ENCODE measurements at places on chromosomes 5 and 9.

DNA sequence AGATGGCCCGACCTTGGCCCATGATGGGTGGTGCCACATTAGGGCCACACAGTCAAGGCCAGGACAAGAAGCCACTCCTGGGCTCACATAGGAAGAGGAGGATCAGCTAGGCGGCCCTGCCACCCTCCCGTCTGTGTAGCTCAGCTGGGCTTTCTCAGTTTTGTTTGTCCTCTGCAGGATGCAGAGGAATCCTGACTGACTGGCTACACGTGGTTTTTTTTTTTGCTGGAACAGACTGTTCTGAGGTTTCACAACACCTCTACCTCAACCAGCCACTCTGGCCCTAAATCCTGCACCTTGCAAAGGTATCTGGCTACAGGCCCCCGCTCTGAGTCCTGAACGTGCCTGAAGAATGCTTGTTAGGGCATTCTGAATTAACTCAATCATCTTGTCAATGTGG, 88.3 kb upstream of the MSX2 start:
- no peak for DNase-seq

- DNase-seq: no peak
These were observed 238.0 kb downstream of the DMAC1 start for GRCh38 chr9:7561527-7562080.

DNA sequence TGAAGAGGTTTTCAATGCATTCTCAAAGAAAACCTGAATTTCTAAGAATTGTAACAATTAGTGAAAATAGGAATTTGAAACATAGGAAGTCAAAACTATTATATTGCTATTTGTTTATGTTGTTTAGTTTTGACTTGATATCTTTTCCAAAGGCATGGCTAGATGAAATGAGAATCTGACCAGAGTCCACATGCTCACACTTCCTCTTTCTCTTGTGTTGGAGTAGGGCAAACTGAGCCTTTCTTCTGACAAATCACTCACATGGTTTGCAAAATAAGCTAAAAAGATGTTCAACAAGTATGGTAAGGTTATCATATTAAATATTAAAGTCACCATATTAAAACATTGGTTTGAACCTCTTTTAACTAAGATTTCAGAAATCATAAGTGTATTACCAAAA, 512.6 kb downstream of the ISL1 start:
- no peak for DNase-seq

GRCh38 chr5:143791848-143792731, 19.9 kb upstream of the HMHB1 start:
- no peak for DNase-seq

- DNase-seq: no peak
These were observed 205.3 kb upstream of the HAPLN1 start for GRCh38 chr5:83925955-83926337.

- no peak for DNase-seq
These were observed 46.5 kb upstream of the TNFAIP8 start for GRCh38 chr5:119309326-119309725.

- DNase-seq: no peak
These were observed 202.2 kb upstream of the VLDLR start for GRCh38 chr9:2419347-2419746.

GRCh38 chr5:117681431-117682254, 1107.0 kb upstream of the SEMA6A start:
- DNase-seq: no peak

DNA sequence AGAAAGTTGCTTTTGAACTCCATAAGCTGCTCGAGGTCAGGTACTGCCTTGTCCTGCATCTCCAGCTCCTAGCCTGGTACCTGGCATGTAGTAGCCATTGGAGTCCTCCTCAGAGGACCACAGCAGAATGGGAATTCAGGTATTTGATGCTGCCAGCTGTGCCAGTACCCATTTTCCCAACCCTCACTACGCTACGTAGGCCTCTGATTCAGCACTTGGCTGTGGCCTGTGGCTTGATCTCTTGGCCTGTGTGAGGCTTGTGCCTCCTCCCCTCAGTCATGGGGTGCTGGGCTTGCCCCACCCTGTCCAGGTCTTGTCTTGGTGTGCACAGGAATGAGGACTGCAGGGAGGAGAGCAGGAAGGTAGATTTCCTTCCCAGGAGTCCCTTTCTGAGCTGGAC, 11.8 kb downstream of the OTULIN start:
- DNase-seq: no peak

GRCh38 chr5:174911118-174911517, 186.7 kb downstream of the MSX2 start:
- no peak for DNase-seq

DNA sequence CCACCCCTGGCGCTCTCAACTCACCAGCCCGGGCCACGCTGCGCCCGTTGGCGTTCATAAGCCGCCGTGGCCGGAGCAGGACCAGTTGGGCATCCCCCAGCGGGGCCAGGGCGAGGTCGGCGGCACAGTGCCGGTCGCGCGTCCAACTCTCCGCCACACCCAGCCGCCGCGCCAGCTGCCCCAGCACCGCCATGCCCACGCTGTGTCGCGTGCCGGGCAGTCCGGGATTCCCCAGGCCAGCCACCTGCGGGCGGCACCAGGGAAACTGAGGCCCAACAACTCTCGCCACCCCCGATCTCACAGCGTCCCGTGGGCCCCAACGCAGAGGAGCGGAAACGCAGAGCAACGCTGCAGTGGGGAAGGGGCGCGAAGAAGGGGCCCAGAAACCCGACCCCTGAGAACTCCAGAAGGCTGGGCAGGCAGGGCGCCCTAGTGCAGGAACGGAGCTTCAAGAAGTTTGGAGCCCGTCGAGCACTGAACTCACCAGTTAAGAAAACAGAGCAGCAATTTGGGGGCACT, 453 bp downstream of the PTRH1 start:
- no peak for DNase-seq

DNA sequence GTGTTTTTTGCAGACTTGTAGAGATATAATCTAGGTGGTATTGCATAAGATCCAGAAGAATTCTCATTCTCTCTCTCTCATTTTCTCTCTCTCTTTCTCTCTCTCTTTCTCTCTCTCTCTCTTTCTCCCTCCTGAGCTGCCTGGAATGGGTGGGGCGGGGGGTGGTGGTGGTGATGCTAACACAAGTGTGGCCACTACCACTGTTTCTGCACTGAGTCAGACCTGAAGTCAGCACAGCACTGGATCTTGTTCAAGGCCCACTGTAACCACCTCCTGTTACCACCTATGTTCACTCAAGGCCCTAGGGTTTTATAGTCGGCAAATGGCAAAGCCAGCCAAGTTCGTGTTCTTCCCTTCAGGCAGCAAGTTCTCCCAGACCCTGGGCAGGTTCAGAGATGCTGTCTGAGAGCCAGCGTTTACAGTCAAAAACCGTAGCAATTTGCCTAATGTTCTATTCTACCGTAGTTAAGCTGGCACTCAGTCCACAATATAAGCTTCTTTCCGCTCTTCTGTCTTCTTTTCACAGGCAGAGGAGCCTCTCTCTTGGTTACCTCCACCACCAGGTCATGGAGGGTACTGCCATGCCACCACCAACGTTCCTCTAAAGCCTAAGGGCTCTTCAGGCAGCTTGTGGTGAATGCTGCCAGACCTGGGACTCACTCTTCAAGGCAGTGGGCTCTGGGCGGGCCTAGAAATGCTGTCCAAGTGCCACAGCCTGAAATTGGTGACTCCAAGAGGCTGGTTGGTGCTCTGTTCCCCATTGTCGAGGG, 235.7 kb upstream of the PRR16 start:
- DNase-seq: no peak

- no peak for DNase-seq
These were observed 36.5 kb downstream of the HABP4 start for GRCh38 chr9:96486386-96487028.

DNA sequence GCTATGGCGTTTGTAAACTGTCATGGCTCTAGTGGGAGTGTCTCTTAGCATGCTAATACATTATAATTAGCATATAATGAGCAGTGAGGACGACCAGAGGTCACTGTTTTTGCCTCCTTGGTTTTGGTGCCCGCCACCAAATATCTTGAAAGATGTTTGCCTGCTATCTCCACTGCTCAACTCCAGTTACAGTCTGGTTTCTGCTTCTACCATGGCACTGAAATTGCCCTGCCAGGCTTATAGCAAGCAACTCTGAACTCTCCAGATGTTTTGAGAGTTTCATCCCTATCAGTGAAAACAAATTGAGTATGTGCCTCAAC, 122.1 kb upstream of the SPRY4 start:
- DNase-seq: no peak

DNA sequence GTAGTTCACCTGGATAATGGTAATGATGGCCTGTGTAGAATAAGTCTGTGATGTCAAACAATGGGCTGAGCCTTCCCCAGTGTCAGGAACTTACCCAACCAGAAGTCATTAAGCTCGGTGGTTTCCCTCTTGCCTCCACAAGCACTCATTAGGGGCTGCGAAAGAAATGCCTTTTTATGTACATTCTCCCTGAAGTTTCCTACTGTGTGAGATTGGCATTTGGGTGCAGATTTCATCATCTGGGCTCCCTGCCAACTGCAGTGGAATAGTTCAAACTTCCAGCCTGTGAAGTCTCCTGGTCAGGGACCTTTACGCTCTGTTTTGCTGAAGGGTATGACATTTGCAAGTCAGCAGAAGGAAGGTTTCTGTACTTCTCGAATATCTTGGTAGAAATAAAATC, 41.6 kb upstream of the TMEM215 start:
- DNase-seq: no peak

GRCh38 chr9:87798261-87798833, 72.4 kb downstream of the CTSL start:
- DNase-seq: no peak

- DNase-seq: no peak
These were observed 441.6 kb upstream of the BRINP1 start for GRCh38 chr9:119810645-119811429.

DNA sequence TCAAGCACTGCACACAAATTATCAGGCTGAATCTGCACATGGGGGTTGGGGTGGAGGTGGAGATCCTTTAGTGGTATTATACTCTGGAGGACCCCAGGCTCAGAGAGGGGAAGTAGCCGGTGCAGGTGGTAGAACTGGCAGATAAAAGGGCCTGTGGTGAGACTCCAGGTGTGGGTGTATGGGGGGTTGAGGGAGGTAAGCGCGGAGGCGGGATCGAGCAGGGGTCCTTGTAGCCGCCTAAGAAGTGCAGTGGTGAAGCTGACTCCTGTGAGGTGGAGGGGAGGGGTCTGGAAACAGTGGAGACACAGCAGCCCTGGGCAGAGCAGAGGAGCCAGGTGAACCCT, 841 bp downstream of the ACSL6 start:
- no peak for DNase-seq

DNA sequence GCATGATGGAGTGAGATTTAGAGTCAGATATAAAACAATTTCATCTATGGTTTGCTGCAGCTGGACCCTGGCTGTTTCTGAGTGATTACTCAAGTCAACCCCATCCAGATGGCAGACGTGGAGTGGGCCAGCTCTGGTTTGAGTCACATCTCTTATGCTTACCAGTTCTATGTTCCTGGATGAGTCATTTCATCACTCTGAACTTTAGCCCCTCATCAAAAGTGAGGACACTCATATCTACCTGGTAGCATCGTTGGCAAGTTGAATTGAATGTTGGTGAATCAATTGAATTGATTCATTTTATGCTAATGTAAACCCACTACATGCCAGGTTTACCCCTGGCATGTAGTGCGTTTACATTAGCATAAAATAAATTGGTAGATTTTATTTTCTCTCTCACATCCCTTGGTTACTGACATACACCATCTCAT, 176.4 kb downstream of the FGF18 start:
- no peak for DNase-seq

DNA sequence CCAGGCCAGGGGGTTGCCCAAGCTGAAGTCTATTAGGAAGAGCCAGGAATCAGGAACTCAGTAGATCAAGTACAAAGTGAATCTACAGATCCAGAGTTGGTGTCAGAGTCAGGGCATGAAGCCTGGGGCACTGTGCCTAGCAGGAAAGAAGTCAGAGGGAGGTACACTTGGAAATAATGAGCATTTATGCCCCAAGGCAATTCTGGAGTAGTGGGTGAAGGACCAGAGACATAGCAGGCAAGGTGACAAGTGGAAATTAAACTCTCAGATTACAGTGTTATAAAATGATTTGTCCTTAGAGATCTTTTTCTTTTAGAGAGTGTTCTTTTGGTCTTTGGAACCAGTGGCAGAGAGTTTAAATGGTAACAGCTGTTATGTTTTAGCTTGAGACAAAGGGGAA, 138.0 kb downstream of the ADAMTSL1 start:
- no peak for DNase-seq

- DNase-seq: no peak
These were observed 72.0 kb upstream of the RAI14 start for GRCh38 chr5:34584165-34584564.

DNA sequence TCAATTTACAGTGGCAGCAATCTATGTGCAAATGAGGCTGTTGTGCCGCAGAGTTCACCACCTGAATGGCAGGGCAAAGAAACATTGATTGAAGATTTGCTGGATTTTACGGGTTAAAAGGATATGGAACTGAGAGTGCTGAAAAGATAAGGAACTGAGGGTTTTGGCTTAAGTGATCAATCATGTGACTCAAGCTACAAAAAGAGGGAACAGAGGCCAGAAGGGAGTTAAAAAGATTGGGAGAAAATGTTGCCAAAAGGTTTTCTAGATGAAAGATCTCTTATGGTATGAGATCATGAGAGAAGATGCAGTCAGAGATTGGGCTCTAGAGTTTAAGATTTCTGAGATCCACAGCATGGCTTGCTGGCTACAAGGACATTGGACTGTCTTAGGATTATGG, 7.9 kb upstream of the RIMOC1 start:
- no peak for DNase-seq

GRCh38 chr9:73437758-73438157, 286.1 kb downstream of the ANXA1 start:
- no peak for DNase-seq

DNA sequence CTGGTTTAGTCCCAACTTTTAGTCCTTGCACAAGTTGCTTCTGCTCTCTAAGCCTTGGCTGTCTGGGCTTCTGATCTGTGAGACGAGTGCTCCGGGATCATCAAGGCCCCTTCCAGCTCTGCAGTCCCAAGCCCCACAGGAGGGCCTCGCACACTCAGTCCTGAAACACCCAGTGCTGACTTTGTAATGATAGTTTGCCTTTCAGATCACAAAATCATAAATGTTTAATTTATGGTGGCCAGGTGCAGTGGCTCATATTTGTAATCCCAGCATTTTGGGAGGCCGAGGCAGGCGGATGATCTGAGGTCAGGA, 95.9 kb upstream of the SLC25A48 start:
- DNase-seq: no peak

DNA sequence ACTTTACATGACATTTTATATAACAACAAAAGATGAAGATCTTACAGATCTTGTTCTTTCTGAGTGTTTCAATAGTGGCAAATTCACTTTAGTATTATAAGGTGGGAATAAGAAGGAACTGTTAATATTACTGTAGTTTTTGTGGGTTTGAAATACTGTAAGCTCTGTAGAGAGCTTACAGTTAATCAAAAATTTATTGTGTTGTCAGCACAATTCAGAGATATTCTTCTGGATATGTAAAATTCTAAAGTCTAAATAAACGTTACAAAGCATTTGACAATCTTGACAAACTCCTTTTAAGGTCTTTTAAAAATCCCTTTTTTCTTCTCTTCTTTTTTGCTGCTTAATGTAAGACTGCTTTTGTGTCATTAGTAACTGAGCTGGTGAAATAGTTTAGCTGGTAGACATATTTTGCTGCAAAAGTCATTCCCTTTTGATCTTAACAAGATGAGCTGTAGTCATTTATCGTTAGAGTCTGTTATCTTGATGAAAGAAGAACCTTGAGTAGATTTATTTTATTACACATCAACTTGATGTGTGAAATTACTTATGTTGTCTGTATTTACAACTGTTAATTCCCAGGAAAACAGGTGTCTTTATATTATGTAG, 186.0 kb downstream of the WDR70 start:
- no peak for DNase-seq

GRCh38 chr9:99762470-99762869, 59.2 kb upstream of the NR4A3 start:
- no peak for DNase-seq
